ENCODE measurements at places on chromosomes 2 and 18.

- DNase-seq, result no peak
Observed at GRCh38 chr2:44291281-44292248, 16.3 kb downstream of the SLC3A1 start.

DNA sequence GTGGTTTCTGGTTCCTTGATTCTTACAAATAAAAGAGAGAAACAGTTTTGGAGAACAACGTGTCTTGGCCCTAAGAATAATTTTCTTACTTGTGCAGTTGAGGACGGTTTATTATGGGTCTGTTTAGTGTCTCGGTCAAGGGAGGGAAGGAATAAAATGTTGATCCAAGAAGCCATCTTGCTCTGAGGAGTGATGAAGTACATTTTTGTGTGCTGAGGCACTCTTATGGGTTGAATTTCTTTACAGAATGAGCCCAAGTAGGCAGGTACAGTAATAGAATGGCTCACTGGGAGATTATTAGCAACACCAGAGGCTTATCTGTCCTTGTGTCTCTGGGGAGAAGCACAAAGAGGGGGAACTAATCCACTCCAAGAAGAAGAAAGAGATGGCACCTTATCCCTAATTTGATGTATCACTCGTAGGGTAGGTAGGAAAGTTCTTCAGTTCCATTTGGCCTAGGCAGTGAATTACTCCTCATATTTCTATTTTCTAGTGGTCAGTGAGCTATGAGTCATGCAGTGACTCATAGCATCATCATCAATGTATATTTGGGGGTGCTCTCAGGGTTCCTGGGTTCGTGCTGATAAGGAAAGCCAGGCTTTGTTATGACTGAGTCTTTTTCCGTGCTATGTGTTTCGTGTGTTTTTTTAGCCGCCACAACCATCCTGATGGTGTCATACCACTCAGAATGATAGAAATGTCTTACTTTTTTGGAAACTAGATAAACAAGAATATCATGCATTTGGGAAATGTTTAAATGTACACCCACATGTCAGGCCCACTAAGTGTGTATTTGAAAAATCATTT, 250.1 kb upstream of the CTAGE1 start:
- no peak for DNase-seq

DNA sequence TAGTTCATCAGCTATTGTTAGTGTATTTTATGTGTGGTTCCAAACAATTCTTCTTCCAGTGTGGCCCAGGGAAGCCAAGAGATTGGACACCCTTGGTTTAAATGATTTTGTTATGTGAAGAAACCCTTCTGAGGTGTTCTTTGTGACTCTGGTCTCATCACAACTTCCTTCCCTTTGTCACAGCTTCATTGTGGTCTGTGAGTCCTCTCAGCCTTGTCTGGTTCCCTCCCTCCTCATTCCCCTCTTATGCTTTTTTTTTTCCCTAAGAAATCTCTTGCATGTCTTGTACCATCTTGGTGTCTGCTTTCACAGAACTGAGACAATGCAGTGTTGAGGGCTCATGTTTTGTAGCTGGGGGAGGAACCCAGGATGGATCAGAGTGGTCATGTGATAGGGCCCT, 118.9 kb downstream of the TMEM182 start:
- DNase-seq, result no peak

DNA sequence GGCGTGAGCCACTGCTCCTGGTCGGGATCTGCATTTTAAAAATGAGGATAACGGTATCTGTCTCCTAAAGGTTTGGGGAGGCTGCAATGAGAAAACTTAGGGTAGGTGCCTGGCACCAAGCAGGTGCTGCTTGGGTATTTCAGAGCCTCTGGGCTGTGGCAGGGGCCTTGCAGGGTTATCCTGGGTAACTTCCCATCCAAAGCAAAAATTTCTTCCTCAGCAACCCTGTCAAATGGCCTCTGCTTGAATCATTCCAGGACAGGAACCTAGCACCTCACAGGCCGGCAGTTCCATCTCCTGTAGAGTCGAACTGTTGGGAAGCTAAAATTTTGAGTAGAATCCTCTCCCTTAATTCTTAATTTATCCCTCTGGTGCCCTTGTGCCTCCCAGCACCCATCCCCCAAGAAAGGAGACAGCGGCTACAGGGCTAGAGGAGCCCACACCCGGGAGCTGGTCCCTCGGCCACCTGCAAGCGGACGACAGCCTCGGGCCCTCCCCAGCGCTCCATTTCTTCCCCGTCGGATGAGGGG, 868 bp downstream of the CGREF1 start:
- DNase-seq, result no peak

DNA sequence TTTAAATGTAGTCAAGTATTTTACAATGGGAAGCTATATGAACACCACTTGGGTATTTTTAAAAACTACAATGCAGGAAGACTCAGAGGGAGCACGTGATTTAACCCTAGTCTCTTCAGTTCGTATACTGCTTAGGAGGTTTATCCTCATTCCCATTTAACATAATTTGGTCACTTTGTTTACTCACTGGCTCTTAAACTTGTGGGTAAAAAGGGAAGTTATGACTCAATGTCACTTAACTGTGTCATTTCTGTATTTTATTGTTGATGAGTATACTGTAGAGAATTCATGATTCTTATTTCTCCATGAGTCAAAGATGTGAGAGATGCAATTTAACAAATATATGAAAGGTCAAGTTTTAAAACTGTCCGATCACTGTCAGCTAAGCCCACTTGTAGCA, 48.2 kb downstream of the SLC66A3 start:
- DNase-seq, result no peak

DNA sequence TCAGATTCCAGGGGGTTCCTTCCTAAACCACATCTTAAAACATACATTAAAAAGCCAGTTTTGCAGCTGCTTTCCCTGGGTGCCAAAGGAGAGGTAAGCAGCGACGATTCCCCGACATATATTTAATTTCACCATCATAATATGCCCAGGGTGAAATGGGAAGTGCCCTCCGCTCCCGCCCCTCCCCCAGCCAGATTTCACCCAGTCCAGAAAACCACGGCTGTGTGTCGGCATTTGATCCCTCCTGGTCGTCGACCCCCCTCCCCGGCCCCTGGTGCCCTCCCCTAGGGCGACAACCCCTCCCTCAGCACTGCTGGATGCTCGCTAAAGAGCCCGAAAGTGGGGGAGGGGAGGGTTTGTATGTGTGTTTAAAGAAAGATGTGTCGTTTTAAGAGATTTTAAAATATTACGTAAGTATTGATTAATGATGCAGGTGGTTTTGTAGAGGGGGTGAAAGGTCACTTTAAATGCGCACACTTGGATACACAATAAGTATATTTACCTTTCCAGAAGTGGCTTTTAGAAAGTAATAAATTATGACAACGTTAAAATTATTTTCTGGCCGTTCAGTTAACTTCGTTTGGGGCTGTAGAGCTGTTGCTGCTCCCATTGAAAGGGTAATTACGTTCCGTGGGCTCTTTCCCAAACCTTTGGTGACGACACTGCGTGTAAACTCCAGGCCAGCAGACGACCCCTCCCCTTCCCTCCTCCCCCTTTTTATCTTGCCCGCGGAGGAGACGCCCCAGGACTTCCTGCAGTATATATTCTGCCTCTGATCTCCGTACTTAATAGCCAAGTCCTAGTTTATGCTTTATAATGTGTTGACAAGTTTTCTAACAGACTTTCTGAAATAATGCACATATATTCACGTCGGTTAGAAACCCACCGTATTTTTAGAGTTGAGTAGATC, 3.4 kb upstream of the BCL11A start:
- no peak for DNase-seq

DNA sequence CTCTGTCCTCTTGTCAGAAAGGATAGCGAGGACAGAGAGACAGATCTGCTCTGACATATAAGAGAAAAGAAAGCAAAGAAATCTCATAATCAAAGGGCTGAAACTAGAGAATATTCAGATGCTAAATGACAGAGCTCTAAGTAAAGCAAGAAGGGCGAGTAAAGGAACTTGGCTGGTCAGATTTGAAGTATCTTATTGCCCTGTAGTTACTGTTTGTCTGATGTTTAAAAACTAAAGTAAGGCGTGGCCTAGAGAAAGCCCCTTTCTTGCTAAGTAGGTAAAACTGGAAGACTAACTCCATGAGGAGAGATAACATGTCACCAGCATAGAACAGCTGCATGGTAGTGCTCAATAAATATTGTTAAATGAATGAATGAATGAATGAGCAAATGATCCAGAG, 70.0 kb downstream of the CRACDL start:
- no peak for DNase-seq

DNA sequence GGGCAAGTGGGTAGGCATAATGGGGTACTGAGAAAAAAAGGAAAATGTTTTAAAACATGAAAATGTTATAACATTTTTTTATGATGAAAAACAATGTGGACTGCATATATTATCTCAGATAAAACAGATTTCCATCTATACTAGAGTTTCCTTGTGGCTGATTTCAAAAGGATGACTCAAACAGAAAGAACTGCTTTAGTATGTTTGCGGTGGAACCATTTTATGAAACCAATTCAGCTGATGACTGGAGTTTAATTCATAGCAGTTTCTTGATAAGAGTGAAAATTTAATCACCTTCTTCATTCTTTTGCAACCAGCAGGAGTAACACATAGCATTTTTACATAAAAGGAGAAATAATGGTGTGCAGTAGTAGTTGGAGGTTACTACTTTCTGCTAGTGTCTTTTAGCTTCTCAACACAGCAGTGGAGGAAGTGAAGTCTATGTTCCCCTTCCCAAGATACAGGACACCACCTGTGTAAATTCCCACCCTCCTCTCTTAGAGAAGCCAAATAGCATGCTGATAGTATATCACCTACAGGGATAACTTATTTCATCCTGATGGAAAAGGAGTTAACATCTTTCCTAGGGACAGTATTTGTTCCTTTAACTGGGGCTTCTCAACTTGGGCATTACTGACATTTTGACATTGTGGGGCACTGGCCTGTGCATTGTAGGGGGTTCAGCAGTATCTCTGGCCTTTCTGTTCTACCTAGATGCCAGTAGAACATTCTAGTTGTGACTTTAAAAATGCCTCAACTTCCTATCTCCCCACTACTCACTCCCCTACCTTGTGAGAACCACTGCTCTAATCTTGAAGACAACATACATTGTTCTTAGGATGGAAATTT, 29.9 kb downstream of the PELI1 start:
- DNase-seq, result no peak

DNA sequence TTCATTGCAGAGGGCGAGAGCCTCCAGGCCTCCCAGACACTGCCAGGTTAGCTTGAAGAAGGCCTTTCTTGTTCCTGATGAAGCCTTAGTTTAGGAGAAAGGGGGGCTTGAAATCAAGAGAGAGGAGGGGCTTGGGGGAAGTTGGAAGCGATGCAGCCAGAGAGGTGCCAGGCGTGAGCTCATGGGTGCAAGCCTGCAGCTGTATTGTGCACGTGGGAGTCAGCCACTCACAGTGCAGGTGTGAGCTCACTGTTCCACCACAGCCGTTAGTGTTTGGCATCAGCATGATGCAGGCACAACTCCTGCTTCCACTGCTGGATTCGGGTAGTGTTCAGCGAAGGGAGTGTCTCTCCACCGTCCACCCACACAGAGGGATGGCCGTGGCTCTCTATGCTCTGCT, 68.4 kb upstream of the ALPP start:
- no peak for DNase-seq

- DNase-seq, result no peak
Observed at GRCh38 chr2:149657401-149658040, 69.9 kb upstream of the MMADHC start.

DNA sequence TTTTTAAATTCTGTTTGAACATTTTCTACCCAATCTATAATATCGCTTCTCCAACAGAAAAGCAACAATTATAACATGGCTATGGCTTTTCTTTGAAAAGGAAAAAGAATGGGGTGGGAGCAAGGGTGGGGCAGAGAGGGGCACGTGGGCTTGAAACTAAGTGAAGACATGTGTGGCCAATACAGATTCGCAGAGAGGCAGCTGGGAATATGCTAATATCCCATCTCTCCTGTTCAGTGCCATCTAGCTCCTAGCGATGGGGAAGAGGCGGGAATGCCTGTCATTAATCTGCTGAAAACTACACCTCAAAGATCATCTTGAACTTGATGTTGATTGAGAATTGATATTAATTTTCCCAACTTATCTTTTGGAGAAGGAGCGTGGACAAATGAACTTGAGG, 65.5 kb upstream of the ITGA6 start:
- DNase-seq, result no peak

- DNase-seq, result no peak
Observed at GRCh38 chr2:28981620-28982376, 700 bp downstream of the TOGARAM2 start.

DNA sequence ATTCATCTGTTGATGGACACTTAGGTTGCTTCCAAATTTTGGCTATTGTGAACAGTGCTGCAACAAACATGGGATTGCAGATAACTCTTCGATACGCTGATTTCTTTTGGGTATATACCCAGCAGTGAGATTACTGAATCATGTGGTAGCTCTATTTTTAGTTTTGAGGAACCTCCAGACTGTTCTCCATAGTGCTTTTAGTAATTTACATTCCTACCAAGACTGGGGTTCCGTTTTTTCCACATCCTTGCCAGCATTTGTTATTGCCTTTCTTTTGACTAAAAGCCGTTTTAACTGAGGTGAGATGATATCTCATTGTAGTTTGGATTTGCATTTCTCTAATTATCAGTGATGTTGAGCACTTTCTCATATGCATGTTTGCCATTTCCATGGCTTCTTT, 200.3 kb downstream of the MBD5 start:
- DNase-seq, result no peak

GRCh38 chr18:28725876-28726275, 548.9 kb upstream of the CDH2 start:
- no peak for DNase-seq

- DNase-seq, result no peak
Observed at GRCh38 chr2:222950638-222951285, 89.9 kb downstream of the ACSL3 start.

DNA sequence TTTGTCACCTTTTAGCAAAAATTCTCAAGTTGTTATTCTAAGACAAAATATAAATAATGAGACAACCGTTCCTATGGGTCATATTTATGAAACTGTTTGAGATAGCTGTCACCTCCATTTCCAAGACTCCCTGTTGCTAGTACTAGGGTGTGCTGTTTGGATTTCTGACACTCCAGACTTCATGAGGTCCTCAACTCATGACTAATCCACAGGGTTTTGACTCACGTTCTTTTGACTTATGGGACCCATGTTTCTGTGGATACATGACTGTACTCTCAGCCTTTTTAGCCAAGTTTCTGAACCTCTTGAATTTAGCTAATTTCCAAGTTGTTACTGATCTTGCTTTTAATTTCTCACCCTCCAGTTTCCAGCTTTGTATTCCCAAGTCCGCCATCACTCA, 178.7 kb upstream of the FAM98A start:
- no peak for DNase-seq

GRCh38 chr18:995629-996028, 91.0 kb downstream of the ADCYAP1 start:
- no peak for DNase-seq

DNA sequence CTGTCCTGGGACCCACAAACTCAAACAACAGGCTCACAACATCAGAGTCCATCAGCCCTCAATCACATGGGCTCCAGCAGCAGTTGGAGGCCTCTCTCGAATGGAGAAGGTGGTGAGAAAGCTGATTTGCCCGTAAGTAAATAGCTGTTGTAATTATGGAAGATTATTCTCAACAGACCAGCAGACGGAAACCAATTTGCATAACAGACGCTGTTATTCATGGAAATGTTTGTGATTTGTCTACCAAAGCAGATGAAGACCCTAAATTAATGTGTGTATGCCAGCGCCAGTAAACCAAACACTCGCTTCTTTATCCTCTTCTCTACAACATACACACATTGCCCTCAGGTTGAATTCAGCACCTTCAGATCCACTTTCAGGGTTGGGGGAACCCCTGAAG, 23.4 kb upstream of the GALNT14 start:
- DNase-seq, result no peak
